Activated naive CD4-positive, alpha-beta T cell treated with anti-CD3 and anti-CD28 coated beads, Interleukin-2, amount 10 ng/mL, durations not matched to agents 5 hours and 36 hours (primary cell): ENCODE measurements at places on chromosomes 7 and 10. TPM values are rescaled to one million over a fixed set of nuclear protein-coding genes. Genes with fewer than 3 reads are reported as not detected.

The C10orf67 gene
- 0.18 TPM for total RNA-seq

The NPC1L1 gene
- total RNA-seq, result not detected

The DMTF1 gene
- 108 TPM for total RNA-seq

The SPAG6 gene
- not detected for total RNA-seq

The CACNA2D1 gene
- total RNA-seq, result not detected

The HOXA11 gene
- not detected for total RNA-seq

The ASAH2B gene
- 1.5 TPM for total RNA-seq

The ELFN1 gene
- 0.05 TPM for total RNA-seq

The NPSR1 gene
- total RNA-seq, result not detected

The KNDC1 gene
- total RNA-seq, result 0.83 TPM
